COR-L47 (cell line): ENCODE measurements at places on chromosomes 7 and 10.
A peak's percentile ranks its signal among the peaks of the same experiment; 100 is the strongest.

DNA sequence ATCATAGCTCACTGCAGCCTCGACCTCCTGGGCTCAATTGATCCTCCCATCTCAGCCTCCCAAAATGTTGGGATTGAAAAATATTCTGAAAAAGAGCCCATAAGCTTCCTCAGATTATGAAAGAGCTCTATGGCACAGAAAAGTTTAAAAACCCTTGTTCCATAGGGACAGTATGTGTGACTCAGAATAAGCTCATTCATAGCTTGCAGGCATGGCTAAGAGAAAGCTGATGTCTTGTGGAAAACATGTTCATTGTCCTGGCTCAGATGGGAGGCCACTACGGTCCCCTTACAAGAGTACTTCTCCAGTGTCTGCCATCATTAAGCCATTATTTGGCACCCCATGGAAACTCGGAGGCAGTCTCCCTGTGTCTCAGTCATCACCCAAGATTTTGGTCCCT is 64.0 kb downstream of the CCDC3 start:
- DNase-seq: no peak

- no peak for DNase-seq
Measured at GRCh38 chr7:66043681-66044497, 31.7 kb upstream of the ASL start.

GRCh38 chr10:18463673-18464211 is 187.6 kb downstream of the NSUN6 start:
- no peak for DNase-seq

DNA sequence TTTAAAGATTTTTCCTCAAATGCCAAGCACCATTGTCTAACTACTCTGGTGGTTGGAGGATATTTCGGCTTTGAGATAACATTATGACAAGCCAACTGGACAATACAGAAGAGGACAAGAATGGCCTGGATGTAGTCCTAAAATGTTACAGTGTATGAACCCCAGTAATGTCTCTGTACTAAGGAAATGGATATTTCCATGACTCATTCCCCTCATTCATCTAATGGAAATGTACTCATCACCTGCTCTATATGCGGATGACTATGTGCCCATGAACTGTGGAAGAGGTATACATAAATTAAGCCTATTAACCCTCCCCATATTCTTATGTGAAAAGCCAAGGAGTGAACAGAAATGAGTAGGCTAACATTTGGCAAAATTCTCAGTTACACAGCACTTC is 207.9 kb downstream of the CACNA2D1 start:
- no peak for DNase-seq

- DNase-seq: no peak
Measured at GRCh38 chr7:95095259-95095965, 188.0 kb downstream of the PPP1R9A start.

DNA sequence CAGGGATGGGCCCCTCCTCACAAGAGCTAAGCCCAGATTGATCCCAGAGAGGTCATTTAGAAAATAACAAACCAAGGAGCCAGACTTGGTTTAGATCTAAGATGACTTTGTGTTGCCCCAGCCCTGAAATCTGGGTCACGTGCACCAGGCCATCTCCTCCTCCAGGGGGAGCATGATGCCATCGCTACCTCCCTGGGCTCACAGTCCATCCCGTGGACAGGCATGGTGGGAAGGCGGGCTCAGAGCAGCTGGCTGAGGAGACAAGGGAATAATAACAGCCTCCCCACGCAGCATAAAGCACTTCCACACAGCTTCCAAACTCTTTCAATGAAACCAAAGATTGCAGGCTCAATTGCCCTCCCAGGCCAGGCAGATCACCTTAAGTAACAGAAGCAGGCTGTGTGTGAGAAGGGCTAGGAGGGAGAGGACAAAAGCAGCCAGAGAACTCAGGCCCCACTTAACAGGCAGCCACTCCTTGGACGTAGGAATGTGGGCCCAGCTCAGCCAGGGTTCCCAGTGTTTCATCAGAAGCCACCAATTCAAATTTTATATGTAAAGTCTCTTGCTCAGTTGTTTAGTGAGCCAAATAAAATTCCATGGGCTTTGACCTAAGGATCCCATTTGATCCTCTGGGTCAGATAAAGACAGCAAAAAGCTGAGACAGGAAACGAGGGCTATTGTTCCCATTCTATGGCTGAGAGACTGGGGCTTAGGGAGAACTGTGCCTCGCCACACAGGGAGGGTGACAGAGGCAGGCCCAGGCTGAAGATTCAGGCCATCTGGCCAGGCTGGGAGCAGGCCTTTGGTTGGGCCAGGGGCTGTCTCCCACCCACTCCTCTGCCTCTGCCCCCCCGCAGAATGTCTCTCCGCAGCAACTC is 100.2 kb downstream of the COL13A1 start:
- DNase-seq: no peak

DNA sequence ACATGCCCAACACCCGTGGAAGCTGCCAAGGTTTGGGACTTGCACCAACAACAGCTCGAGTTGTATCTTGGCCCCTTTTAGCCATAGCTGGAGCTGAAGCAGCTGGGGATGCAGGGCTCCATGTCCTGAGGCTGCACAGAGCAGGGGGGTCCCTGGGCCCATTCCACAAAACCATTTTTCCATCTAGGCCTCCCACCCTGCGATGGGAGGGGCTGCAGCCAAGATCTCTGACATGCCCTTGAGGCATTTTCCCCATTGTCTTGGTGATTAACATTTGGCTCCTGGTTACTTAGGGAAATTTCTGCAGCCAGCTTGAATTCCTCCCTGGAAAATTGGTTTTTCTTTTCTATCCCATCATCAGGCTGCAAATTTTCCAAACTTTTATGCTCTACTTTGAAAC is 637.8 kb upstream of the VSTM2A start:
- DNase-seq: no peak

GRCh38 chr7:78620920-78621319 is 822.3 kb downstream of the PHTF2 start:
- DNase-seq: no peak

- no peak for DNase-seq
Measured at GRCh38 chr7:100582041-100582579, 3.8 kb downstream of the LRCH4 start.

GRCh38 chr10:128855618-128856428 is 611.2 kb upstream of the MGMT start:
- no peak for DNase-seq

DNA sequence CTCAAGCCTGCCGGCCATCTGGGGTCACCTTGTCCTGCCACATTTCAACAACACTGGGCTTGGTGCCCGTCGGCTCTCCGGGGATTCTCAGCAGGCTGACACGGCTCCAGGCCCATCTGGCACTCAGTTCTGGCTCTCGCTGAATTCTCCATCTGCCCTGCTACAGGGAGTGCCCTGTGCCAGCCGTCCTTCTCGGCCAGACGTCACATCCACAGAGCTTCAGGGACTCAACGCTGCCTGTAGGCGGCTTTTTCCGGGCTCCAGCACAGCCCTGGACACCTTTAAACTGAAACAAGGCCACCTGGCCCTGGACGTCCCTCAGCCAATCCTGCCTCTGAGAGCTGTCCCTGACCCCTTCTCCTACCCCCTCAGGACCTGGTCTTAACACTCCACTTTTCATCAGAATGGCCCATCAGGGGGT is 43.0 kb downstream of the TMEM130 start:
- DNase-seq: peak; percentile 78

GRCh38 chr7:24767878-24768569 is 10.8 kb upstream of the GSDME start:
- no peak for DNase-seq

GRCh38 chr10:66748217-66748616 is 177.6 kb upstream of the LRRTM3 start:
- no peak for DNase-seq

DNA sequence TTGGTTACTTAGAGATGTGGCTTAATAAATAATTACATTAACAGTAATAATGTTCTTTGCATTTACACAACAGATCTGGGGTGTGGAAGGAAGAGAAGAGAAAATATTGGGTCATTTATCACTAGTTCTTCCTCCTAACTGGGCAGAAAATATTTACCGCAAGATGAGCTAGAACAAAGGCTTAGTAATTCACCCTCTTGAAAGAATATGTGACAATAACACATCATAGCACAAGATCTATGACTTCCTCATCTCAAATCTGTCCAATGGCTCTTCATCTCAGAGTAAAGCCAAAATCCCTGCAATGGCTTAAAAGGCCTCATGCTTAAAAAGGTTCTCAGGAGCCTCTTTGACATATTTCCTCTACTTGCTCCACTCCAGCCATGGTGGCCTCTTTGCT is 178.6 kb downstream of the ZNF438 start:
- DNase-seq: no peak

DNA sequence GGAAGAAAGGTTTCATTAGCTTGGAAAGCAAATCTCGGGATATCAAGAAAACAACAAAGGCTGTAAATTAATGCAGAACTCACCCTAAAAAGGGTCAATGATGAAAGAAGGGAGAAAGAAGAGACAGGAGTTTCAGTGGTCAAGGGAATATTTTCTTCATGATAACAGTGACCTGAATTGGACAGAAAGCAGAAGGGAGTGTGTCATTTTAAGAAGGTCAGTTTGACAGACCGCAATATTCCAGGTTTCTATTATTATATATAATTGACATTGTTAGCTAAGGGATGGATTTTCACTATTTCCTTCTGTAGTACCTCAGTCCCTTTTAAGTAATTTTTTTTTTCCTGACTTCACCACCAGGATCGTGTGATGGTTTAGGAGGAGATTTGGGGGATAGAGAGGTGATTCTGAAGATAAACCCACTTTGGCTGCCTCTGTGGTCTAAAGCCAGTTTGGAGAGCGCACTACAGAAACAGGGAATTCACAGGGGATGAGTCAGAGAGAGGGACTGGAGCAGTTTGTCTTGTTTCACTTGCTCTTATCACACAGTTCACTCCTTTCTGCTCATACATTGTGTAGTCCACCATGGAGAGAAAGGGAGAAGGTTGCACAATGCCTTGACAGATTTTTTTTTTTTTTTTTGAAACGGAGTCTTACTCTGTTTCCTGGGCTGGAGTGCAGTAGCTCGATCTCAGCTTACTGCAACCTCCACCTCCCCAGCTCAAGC is 417.9 kb downstream of the AUTS2 start:
- no peak for DNase-seq

- no peak for DNase-seq
Measured at GRCh38 chr7:105718511-105718925, 137.2 kb upstream of the EFCAB10 start.

DNA sequence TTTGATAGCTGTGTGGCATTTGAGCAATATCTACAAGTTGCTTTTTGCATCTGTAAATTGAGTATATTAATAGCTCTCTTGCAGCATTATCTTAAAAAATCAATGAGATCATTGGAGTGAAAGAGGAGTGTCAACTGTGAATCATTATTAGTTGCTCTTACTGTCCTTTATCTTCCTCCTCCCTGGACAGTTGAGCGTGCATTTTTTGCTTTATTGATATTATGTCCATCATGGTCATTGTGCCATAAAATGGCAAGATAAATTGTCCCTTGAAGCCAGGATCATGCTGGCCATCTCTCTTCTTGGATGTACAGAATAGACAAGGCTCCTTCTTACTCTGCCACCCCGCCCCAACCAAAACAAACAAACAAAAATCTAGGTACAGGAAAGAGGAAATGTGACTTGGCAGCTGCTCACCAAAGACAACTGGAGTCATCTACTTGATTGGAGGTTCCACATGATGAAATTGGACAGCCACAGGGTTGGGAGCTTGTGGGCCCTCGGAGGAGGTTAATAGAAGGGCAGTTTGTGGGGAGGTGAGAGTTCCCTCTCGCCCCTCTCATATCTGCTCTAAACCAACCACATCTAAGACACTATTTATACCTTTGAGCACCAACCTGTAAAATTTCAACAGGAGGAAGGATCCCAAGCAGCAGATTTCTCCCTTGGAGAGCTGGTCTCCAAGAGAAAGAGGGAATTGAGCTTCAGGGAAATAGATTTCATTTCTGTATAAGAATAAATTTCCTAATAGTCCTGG is 252.7 kb downstream of the SKIDA1 start:
- no peak for DNase-seq

DNA sequence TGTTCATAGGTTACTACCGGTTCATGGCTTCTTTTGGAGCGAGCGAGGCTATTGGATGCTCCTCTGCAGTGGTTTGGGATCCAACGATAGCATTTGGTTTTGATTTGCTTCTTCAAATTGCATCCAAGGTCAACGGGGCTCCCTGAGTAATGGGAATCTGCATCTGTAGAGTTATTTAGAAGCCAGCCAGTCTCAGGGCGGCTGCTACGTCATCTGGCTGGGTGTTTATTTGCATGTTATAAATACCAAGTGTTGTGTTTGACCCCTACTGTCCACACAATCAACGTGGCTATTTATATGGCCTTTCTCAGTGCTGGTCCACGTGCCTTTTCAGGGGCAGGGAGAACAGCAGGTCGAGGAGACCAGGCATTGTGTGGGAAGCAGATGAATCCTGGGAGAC is 137.7 kb downstream of the PRPF18 start:
- DNase-seq: no peak

DNA sequence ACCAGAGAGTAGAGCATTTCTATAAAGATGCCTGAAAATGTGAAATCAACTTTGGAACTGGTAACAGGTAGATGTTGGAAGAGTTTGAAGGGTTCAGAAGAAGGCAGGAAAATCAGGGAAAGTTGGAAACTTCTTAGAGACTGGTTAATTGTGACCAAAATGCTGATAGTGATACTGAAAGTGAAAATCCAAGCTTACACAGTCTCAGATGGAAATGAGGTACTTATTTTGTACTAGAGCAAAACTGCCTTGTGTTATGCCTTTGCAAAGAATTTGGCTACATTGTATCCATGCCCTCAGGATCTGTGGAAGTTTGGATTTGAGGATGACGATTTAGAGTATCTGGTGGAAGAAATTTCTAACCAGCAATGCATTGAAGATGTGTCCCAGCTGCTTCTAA is 430.6 kb upstream of the KCND2 start:
- no peak for DNase-seq

DNA sequence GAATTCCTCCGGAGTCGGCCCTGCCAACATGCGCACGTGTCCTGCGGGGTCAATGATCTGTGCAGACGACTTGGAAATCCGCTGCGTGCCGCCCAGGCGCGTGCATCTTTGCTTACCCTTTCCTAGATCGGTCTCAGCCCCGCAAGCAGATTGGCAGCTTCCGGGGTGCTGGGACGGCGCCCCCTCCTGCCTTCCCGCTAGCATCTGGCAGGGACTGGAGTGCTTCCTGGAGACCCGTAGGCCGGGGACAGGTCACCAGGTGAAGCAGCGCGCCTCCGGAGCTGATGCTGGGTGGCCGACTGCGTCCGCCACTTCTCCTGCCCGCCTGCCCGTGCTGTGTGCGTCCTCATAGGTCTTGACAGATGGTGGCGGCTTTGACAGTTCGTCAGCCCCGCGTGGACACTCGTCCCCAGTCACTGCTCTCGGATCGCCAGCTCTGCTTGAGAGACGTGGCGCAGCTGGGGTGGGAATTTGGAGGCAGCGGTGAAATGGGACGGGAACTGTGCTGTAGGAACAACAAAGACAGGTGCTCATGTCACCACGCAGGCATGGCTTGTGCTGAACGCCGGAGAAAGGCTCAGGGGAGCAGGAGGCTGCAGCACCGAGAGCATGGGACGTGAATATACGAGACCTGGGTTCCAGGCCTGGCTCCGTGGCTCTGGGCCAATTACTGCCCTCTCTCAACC is 21.9 kb upstream of the KCNK18 start:
- DNase-seq: peak; percentile 2

GRCh38 chr7:133618970-133619369 is 366.1 kb downstream of the EXOC4 start:
- DNase-seq: no peak
